ENCODE measurements at places on chromosomes 6 and 20. TPM values are rescaled to one million over a fixed set of nuclear protein-coding genes. Genes with fewer than 3 reads are reported as not detected.

DNA sequence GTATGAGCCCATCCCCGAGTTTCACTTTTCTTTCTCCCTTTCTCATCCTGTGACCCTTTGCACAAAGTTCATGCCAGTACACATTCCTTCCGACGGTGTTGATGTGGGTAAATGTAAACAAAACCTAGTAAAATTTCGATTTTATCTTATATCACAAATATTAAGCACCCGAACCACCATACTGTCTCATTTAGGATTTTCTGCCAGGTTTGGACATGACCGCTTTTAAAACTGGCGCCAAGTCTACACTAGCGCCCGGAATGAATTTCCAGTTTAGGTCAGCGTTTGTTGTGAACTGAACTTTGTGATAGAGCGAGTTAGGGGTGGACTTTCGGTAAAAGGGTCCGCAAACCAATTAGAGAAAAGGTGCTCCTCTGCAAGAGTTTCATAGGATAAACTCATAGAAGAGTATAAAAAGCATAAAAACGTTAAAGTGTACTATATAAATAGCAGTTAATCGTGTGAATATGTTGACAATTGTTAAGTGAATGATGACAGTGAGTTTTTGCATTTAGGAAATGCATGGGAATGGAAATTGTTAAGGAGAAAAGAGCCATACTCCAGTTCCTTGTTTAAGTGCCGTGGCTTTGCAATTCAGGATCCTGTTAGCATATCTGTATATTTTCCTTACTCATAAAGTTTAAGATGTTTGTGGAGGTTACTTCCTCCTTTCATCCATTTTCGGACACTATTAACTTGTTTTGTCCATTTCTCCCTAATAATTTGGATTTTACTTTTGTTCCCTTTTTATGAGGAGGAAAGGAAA lies 937 bp downstream of the AKAP7 start:
- peak overlapping the region; percentile 84 for H3K27ac ChIP-seq
- no peaks in the 10 kb centered on the region for H3K27me3 ChIP-seq
- peak overlapping the region; percentile 91 for H3K4me3 ChIP-seq
- peak; percentile 80 for DNase-seq

DNA sequence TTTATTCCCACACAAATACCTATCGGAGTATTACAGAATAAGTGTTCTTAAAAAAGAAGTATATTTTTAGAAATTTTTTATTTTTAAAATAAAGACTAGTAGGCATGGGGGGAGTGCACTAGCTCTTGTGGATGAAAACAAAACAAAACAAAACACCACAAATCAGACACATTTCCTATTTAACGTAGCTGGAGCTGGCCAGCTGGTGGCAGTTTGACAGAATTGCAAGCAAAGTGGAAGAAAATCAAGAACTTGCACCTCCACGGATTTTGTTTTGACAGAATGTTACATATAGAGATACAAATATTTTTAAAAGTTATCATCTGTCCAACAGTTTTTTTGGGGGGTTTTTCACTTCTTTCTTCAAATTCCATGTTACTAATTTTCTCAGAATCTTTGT lies 63.6 kb upstream of the SNRPB2 start:
- no peak overlapping the region for H3K27ac ChIP-seq
- H3K4me1 ChIP-seq: no peaks in the 10 kb centered on the region
- H3K27me3 ChIP-seq: no peaks in the 10 kb centered on the region
- DNase-seq: no peak

- no peak overlapping the region for H3K27ac ChIP-seq
- H3K27me3 ChIP-seq: no peaks in the 10 kb centered on the region
- H3K4me1 ChIP-seq: no peaks in the 10 kb centered on the region
- no peak for DNase-seq
Measured at GRCh38 chr20:23542801-23543200, 25.5 kb downstream of the CST9L start.

GRCh38 chr6:106098383-106099234 lies 12.5 kb downstream of the PRDM1 start:
- no peaks in the 10 kb centered on the region for H3K4me1 ChIP-seq
- peak overlapping the region; percentile 79 for H3K27ac ChIP-seq
- no peaks in the 10 kb centered on the region for H3K36me3 ChIP-seq
- peak overlapping the region; percentile 60 for H3K4me3 ChIP-seq
- no peaks in the 10 kb centered on the region for H3K27me3 ChIP-seq

DNA sequence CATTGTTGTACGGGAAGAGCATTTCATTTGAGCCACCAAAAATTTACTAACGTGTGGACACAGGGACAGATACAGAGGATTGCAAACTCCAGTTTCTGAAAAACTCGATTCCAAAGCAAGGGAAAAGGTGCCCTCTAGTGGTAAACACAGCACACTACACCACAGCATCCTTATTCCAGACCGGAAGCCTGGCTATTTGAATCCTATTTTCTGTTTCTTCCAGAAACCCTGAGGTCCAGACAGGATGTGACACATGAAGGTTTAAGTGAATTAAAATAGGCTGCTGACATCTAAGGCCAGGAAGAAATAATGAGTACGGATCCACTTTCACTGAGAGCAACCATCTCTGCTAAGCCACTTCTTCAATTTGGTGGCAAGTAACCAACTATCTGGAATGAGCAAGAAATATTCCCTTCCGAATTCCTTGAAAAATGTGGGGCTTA lies 31.8 kb upstream of the GMPR start:
- H3K4me1 ChIP-seq: peaks cover 7% of the 10 kb centered on the region
- no peak overlapping the region for H3K4me3 ChIP-seq
- no peaks in the 10 kb centered on the region for H3K27me3 ChIP-seq
- H3K36me3 ChIP-seq: no peaks in the 10 kb centered on the region
- H3K27ac ChIP-seq: no peak overlapping the region
- peak; percentile 76 for DNase-seq

Gene PPP1R14C
- total RNA-seq: 15.8 TPM

Gene CNPY3
- 49.9 TPM for total RNA-seq
